ENCODE measurements at places on chromosomes 1 and 21.

DNA sequence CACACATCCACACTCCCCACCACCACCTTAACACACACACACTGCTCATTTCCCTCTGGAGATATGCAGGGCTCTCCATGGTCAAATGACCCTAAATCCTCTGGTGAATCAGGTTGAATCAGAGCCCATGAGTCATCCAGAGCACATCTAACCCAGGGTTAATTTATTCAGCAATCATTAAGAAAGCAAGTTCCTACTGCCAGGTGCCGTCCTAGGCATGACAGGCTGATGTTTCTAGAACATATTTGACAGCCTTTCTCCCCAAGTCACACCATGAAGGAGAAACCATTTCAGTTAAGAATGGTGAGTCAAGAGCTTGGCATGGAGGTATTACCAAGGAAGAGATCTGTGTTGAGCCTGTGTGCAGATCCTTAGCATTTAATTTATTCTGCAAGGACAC, 194.3 kb upstream of the CAMK1G start:
- DNase-seq = peak; percentile 92

GRCh38 chr1:38239258-38239835, 192.8 kb upstream of the POU3F1 start:
- no peak for DNase-seq

- no peak for DNase-seq
These were observed 220.7 kb downstream of the TOMM20 start for GRCh38 chr1:234907940-234908405.

GRCh38 chr1:118183586-118183985, 1.4 kb downstream of the SPAG17 start:
- no peak for DNase-seq

DNA sequence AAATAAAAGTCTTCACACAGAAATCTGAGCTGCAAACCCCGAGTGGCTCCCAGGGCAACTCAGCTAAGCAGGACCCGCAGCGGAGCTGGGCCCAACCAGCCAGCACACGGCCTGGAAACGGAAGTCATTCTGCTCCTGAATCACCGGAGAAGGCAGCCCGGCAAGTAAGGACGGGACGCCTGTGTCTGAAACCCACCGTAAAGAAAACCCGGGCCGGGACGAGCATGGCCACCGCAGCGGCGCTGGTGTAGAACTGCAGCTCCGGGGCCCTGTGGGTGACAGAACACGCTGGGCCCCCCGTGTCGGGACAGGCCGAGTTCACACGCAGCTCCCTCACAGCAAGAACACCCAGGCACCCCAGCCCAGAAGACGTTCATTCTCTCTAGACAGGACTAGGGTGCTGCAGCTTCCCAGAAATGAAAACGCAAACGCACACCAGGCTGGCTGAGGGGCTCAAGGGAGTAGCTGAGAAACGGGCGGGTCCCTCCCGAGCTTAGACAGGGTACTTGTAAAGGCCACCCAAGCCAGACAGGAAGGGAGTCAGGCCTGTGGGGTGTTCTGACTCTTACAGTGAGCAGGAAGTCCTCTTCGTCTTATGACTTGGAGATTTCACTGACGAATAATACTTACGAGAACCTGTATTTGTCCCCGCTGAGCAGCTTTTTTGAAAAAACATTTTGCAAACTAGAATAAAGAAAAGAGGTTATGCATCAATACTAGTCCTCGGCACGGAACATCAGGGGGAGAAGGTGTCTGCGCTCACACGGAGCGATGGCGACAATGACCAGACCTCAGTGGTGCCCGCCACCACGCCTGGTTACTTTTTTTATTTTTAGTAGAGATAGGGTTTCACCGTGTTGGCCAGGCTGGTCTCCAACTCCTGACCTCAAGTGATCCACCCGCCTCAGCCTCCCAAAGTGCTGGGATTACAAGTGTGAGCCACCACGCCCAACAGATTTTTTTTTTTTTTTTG, 10.9 kb upstream of the CDK11B start:
- no peak for DNase-seq

- DNase-seq = no peak
These were observed 1.1 kb upstream of the PRXL2B start for GRCh38 chr1:2585318-2586092.

GRCh38 chr1:225451340-225451739, 23.5 kb upstream of the LBR start:
- no peak for DNase-seq

DNA sequence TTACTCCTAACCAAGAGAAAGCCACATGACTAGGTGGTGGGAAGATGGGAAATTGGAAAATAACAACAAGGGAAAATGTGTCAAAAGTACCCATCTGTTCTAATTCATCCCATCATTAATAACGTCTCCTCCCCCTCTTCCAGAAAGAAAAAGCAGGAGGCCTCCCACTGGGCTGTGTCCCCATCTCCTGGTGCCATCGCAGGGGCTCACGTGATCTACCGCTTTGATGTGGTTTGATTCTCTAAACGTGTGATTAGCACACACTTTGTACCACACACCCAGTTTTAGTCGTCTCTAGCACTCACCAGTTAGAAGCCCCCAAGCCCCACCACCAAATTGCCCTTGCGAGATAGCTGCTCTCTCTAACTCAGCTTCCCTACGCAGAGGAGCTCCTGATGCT, 353.6 kb downstream of the RRAGC start:
- DNase-seq = no peak

DNA sequence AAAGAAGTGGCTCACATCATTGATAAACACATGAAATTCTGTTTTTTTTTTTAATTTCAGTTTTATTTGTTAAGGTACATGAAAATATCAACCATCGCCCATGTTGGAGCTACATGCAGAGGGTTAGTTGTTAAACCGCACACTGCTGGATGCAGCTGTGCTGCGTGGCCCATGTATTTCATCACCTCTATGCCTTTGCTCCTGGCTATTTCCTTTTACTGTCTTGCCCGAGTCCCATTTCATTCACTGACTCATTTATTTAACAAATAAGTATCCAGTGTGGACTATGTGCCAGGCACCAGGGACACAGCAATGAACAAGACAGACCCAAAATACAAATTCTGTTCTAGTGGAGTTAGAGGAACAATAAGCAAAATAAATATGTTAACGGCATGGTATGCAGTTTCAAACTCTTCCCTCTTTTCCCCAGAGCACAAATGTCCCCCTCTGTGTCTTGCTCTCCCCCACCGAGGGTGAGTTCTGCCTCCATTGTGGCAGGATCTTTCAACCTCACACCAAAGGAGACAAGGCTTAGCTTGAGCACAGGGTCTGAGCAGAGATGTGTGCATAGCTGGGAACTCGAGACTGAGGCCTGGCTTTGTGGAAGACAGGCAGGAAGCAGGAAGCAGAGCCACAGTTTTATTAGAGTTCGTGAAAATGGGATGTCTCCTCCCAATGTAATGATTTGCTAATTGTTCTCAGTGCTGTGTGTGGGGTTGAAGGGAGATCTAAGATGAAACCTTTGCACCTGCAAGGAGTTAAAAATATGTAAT, 44.6 kb downstream of the MAN1C1 start:
- no peak for DNase-seq

DNA sequence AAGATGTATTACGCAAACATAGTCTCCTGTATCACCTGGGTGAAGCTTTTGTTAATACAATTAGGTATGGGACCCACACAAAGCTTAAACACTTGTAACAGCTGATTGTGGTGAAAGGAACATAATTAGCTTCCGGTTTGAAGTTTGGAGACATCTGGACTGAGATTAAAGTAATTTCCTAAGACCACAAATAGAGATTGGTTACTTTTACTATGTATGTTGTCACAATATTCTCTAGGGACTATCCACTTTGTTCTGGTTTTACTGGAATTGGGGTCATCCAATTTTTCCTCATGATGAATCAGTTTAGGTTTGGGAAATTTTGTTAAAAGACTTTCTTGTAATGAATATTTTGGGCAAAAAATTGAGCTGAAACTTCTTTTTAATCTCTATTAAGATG, 71.8 kb upstream of the SAMSN1 start:
- no peak for DNase-seq

- DNase-seq = no peak
These were observed 12.5 kb downstream of the PM20D1 start for GRCh38 chr1:205837382-205837970.

GRCh38 chr21:35801391-35801790, 258.9 kb downstream of the SETD4 start:
- DNase-seq = no peak

DNA sequence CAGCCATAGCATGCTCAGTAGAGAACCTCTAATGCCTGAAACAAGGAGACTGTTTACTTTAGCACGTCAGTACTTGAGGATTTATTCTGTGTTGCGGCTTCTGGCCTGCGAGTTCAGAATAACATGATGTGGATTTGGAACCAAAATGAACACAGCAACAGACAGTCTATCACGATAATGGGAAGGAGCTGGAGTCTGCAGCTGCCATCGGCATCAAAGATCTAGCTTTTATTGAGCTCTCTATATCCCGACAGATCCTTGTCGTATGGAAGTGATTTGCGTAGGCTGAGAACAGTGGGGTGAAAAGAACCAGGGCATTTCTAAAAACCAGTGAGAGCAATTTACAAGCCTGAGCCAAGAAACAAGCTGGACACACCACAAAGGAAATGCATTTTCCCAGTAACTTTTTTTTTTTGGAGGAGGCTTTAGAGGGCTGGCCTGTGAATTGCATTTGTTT, 294.2 kb downstream of the KIF26B start:
- no peak for DNase-seq

DNA sequence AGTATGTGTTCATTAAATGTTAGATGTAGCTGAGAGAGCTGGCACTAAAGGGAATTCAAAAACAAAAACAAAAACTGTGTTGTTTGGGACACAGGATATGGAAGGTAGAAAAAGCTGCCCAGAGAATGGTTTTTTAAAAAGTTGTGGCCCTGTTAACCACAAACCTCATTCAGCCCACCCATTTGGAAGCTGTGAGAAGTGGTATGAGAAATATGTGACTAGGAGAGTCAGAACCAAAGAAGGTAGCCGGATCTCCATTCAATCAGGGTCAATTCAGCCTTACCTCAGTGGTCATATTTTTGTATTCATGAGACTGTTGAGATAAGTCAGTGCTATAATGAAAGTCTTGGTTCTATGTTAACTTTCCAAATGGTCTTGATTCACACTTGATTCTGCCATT, 29.8 kb upstream of the CACYBP start:
- DNase-seq = no peak

- no peak for DNase-seq
These were observed 38.7 kb upstream of the KCNH1 start for GRCh38 chr1:211172657-211173056.

- DNase-seq = peak; percentile 81
These were observed 43.6 kb downstream of the PBX1 start for GRCh38 chr1:164602480-164603093.

DNA sequence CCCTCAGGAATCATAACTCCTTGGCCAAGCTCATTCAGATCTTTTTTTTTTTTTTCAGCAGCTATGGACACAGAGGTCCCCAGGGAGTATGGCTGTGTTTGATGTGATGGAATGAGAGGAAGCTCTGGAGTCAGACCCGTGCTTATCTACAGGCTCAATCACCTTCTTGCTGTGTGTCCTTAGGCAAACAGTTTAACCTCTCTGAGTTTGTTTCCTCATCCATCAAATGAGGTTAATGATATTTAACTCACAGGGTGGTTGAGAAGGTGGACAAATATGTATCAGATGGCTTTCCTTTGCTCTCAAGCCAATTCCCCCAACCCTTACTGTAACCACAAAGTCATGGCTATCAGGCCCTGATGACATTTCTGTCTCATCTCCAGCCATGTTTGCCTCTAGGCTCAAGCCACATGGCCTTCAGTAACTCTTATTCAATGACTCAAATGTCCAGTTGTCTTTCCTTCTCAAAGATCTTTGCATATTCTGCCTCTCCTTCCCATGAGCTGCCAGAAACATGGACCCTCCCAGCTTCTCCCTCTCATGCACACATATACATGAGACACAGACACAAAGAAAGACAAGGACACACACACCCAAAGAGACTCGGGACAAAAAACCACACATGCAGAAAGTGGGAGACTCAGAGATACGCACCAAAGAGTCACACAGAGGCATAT, 303.5 kb upstream of the KAZN start:
- no peak for DNase-seq

DNA sequence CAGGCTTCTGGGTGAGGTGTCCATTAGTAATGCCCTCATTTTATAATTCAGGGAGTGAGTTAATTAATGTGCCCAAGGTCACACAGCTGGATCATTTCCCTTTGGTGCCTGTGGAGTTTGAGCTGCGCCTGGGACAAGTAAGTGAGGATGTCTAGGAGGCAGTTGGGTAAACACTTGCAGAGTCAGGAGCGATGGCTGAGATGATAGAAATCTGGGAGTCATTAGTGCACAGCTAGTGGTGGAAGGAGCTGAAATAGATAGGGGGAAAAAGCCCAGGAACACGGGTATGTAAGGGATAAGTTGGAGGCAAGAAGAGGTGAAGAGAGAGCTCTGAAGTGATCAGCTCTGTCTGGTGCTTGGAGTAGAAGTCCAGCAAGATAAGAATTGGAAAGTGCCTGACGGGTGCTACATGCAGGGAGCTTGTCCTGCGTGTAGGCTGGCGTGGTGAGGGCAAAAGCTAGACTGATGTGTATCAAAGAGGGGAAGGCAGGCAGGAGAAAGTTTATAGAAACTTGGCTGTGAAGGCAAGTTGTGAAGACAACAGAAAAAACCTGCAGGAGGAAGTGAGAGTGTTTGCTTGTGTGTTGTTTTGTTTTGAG, 1.7 kb upstream of the SCAF4 start:
- DNase-seq = no peak

GRCh38 chr1:157193702-157194391, 55.7 kb upstream of the ETV3 start:
- no peak for DNase-seq

DNA sequence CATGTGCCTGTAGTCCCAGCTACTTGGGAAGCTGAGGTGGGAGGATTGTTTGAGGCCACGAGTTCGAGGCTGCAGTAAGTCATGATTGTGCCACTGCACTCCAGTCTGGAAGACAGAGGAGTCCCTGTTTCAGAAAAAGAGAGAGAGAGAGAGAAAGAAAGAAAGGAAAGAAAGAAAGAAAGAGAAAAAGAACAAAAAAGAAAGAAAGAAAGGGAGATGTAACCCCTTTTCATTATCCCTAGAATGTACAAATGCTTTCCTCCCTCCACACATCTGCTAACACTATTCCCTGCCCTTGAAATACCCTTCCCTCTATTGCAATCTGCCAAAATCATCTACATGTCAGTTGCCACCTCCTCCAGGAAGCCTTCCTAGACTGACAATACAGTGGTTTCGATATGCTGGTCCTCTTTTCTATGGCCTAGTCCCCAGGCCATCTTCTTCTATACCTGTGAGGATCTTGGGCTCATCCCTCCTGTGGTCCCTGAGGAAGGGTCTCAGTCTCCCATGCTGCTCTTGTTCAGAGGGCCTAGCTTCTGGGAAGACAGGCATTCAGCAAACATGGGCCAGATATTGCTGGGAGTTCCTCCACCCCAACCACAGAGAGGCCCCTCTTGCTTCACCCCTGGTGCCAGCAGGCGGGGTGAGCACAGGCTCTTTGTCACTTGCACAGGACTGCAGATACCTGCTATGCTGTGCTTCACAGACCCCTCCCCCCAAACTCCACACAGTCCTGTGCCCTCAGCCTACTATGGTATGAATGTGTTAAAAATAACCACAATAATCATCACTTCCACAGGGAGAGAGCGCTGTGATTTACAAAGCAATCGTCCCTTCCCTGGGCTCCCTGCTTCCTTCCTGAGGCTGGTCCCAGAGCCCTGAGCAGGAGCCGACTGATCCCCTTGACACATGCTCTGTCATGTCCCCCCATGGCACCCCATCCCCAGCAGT, 14.1 kb downstream of the ADGRB2 start:
- DNase-seq = no peak

Data from retinal pigment epithelial cell (primary cell).